ENCODE measurements at places on chromosomes 12 and 14.
A peak's percentile ranks its signal among the peaks of the same experiment; 100 is the strongest.

DNA sequence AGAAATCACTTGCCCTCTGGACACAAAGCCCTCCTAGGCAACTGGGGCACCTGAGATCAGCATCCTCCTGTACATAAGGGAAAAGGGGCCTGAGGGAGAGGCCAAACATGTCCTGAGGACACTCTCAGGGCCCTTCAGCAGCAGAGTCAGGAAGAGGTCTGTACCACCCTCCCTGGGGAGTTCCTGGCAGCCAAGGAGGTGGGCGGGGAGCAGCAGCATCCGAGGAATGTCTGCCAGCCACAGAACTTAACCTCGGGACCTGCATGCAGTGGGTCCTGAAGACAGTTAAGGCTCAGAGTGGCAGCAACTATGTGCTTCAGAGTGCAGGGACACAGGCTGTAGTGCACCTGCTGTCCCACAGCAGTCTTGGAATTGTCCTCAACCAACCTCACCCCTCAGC lies 62.1 kb downstream of the SPTB start:
- DNase-seq = no peak

DNA sequence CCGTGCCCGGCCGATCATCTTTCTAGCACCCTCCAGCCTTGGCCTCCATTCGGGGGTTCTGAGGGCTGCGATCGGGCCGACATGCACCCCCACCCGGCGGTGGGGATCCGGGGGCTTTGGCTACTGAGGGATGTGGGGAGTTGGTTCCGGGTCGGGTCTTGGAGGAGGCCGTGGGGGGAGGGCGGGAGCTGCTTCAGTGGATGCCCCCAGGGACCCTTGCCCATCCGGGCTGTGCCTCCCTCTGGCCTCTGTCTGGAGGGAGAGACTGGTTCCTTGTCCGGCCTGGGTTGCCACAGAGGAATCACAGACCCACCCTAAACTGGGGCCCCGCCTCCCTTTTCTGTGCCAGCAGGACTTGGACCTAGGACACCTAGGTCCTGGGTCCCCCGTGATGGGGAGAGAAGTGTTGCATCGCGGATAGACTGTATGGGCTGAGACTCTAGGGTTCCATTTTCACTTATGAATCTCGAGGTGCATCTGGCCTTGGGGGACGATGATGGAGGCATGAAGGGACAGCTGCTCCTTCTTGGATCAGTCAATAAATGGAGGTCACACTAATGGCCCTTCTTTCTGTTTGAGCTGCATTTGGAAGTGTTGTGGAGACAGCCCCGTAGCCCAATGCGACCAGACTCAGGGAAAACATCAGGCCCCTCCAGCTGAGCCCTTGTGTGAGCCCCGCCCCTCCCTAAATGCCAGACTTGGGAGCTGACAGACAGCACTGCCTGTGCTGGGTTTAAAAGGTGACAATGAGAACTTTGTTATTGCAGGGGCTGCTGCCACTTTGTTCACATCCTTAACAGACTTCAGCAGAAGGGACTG lies 577 bp downstream of the DTX3 start:
- peak; percentile 81 for DNase-seq

DNA sequence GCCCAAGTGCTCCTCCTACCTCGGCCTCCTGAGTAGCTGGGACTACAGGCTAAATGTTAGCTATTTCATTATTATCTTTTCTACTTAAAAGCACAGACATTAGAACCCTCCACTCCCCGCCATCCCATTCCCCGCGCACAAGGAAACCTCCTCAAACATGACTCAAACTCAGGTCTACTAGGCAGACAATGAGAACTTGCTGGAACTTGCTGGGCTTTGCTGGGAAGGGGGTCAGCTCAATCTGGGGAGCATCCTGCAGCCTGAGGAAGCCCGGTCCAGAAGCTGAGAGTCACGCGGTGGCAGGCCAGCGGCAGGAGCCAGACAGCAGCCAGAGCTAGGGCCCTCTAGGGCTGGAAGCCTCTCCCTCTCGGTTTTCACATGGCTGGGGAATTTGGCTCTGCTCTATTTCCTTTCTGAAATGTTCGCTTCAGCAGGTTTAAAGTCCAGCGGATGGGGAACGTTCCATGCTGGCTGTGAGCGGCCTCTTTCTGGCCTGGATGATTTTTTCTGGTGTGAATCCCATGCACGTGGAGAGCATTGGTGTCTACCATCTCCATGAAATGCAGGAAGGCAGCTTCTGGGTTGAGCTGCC lies 68.5 kb downstream of the SLC6A12 start:
- DNase-seq = no peak

GRCh38 chr14:21768116-21768874 lies 94.7 kb upstream of the OR4E1 start:
- no peak for DNase-seq

- no peak for DNase-seq
Observed at GRCh38 chr12:17342381-17342961, 736.5 kb upstream of the LMO3 start.

GRCh38 chr14:90809530-90810312 lies 6.5 kb downstream of the TTC7B start:
- DNase-seq = no peak

DNA sequence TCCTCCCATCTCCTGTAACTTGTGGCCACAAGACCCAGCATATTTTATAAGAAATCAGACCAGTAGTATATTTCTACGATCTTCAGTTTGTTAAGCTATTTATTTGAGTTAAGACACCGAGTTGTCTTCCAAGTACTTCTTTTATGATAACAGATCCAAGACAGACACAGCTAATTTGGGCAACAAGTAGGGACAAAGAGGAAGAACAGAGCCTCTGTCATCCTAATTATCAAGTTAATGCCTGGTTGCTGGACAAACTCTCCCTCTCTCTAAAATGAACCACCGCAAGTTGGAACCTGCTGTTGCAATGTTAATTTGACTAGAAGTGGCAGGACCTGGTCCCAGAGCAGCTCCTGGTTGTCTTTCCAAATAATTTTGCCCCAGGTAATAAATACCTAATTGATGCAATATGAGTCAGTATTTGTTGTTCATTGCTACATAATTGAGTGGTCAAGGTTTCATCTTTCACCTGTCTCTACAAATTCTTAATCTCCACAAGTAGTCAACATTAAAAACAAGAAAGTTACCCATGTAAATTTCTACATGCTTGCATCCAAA lies 323.7 kb downstream of the PAWR start:
- DNase-seq = no peak

DNA sequence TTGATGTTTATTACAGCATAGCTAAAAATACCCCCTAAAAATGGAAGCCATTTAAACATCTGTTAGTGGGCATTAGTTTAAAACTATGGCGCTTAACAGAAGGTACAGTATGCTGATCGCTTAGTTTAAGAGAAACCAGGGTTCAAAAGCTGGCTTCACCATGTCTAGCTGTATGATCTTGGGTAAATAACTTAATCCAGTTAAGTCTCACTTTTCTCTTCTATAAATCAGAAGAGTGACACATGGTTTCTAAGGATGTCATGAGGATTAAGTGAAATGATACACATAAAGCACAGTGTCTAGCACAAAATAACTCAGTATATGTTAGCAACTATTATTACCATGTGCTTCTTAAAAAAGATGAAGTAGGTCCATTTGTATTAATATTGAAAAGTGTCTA lies 38.7 kb downstream of the STK38L start:
- DNase-seq = no peak

Data from sigmoid colon (tissue), 7 donors.